ENCODE measurements at places on chromosomes 12 and 14.

- no peak overlapping the region for H3K4me3 ChIP-seq
- H3K4me1 ChIP-seq: no peaks in the 10 kb centered on the region
- no peak overlapping the region for H3K27ac ChIP-seq
- DNase-seq: no peak
Measured at GRCh38 chr12:94660436-94660835, 10.1 kb upstream of the TMCC3 start.

GRCh38 chr12:8146442-8146771 is 10.4 kb upstream of the ZNF705A start:
- H3K4me1 ChIP-seq: no peaks in the 10 kb centered on the region
- H3K36me3 ChIP-seq: no peaks in the 10 kb centered on the region
- no peak overlapping the region for H3K4me3 ChIP-seq

GRCh38 chr14:81303258-81303935 is 82.6 kb upstream of the GTF2A1 start:
- peaks cover 6% of the 10 kb centered on the region for H3K4me1 ChIP-seq
- H3K36me3 ChIP-seq: no peaks in the 10 kb centered on the region
- H3K27me3 ChIP-seq: no peaks in the 10 kb centered on the region

- H3K4me1 ChIP-seq: no peaks in the 10 kb centered on the region
- DNase-seq: no peak
- H3K4me3 ChIP-seq: no peak overlapping the region
- no peaks in the 10 kb centered on the region for H3K36me3 ChIP-seq
- H3K27me3 ChIP-seq: no peaks in the 10 kb centered on the region
- no peak overlapping the region for H3K27ac ChIP-seq
Measured at GRCh38 chr12:58163021-58163420, 221.7 kb downstream of the ATP23 start.

- no peak overlapping the region for H3K27ac ChIP-seq
- no peaks in the 10 kb centered on the region for H3K27me3 ChIP-seq
- H3K36me3 ChIP-seq: no peaks in the 10 kb centered on the region
Measured at GRCh38 chr12:13941258-13942249, 39.8 kb downstream of the GRIN2B start.

- no peaks in the 10 kb centered on the region for H3K4me1 ChIP-seq
- DNase-seq: no peak
- H3K27me3 ChIP-seq: peaks cover 7% of the 10 kb centered on the region
- no peaks in the 10 kb centered on the region for H3K36me3 ChIP-seq
- no peak overlapping the region for H3K4me3 ChIP-seq
Measured at GRCh38 chr12:103530307-103531066, 34.7 kb upstream of the C12orf42 start.
